Stimulated activated CD4-positive, alpha-beta T cell treated with anti-CD3 and anti-CD28 coated beads, Interleukin-4, amount 100 ng/mL, for 48 hours (primary cell): ENCODE measurements at places on chromosomes 12 and 14.

DNA sequence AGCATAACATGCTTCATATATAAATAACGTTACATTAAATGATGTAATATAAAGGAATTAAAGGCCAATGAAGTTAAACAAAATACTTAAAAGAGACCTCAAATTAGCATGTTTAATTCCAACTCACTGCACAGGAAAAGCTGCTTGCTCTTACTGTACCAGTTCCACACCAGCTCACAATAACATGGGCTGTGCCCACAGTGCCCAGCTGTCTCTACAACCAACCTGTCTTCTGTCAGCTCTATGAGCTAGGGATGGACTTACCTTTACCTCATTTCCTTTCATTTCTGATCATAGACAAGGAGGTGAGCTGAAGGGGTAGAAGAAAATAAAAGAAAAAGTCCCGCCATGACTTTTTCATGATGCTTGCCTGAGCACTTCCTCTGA is 64.8 kb downstream of the NKX2-1 start:
- DNase-seq, result no peak

DNA sequence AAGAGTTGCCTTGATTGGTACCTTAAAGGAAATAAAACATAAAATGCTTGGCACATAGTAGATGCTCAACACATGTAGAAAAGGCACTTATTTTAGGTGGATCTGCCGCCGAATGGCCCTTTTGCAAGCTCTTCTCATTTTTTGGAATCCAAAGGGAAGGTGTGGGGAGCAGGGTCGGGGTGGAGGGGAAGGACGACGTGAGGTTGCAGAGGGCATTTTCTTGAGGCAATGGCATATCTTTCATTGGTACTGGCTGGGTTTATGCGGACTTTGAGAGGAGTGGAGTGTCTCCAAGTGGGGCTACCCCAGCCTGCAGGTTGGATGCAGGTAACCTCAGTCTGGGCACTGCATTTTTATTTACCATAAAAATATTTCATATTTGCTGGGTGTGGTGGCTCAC is 8.1 kb downstream of the RTL1 start:
- no peak for DNase-seq

- no peak for DNase-seq
These were observed 53.3 kb downstream of the BCAT1 start for GRCh38 chr12:24895612-24896011.

DNA sequence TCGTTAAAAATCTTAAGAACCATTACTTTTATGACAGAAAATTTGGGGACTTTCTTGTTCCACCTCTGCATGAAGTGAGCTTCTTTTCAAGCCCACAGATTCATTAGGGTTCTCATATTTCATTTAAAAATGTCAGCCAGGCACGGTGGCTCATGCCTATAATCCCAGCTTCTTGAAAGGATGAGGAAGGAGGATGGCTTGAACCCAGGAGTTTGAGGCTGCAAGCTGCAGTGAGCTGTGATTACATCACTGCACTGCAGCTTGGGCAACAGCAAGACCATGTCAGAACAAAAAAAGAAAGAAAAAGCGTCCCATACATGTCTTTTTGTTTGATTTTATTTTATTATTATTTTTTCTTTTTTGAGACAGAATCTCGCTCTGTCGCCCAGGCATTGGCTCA is 43.4 kb upstream of the ATF1 start:
- DNase-seq, result no peak

GRCh38 chr14:65478596-65478995 is 66.1 kb downstream of the FUT8 start:
- no peak for DNase-seq

GRCh38 chr12:15209782-15210181 is 11.4 kb downstream of the RERG start:
- no peak for DNase-seq

GRCh38 chr14:79516009-79516408 is 695.3 kb downstream of the DIO2 start:
- DNase-seq, result no peak

GRCh38 chr14:105041841-105042765 is 21.2 kb upstream of the CDCA4 start:
- DNase-seq, result no peak

DNA sequence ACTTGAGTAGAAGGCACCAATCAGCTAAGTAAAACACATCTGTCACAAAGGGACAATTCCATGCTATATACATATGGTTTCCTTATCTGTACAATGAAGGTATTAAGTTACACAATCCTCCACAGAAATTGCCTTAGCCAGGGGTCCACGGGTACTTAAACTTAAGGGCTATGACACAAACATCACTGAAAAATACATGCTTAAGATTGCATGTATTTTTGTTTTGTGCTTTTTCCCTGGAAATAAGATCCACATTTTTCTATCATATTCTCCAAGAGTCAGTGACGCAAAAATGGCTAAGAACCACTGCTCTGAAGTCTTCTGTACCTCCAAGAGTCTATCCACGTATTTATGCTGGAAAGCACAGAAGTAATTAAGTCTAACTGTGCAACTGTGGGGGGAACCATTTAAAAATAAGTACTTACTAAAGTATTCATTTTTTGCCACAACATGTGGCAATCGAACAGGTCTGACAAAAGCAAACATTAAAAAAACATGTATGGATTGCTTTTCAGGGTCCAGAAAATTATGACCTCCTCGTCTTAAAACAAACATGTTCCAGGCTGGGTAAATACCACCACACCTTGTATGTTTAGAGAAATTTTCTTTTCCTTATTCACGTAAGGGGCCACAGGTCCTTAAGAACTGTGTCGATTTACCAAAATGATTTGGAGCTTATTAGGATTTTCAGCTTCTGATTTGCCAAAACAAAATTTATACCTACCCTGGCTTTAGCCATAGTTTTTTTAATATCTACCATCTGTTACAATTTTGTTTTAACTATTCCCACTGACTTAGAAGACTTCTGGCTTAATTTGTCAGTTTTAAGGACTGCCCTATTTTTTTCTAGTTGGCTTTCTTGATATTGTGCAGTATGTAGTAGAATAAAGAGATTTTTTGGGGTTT is 2.8 kb downstream of the SLC38A2 start:
- DNase-seq, result no peak

DNA sequence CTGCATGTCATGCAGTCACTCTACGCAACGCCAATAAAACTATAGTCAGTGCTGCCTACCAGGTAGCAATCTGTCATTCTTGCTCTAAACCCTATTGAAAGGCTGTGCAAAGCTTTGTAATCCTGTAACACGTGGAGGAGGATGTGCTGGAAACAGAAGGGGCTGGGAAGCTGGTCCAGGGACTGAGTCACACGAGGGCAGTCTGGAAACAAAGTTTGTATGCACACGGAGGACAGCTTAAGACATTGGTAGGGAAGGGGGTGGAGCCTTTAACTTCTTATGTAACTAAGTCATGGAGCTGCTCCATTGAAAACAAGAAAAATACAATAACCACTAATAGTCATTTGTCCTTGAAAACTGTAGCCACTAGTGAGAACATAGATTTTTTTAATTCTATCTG is 128.0 kb downstream of the BCAT1 start:
- no peak for DNase-seq

DNA sequence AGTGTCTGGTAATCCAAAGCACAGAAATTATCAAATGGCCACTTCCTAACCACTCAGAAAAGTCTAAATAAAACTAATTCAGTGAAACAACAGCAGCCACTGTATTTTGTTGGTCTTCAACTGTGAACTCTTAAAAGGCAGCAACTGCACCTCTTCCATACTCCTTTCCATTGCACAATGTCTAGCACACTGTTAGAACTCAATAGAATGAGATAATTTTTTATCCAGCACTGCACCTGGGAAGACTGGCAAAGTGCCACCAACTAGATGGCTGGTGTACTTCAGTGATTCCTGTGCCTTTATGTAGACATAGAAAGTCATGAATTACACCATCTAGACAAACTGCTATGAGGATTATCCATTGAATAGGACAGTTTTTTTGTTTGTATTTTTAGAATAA is 26.2 kb downstream of the LGR5 start:
- DNase-seq, result no peak

DNA sequence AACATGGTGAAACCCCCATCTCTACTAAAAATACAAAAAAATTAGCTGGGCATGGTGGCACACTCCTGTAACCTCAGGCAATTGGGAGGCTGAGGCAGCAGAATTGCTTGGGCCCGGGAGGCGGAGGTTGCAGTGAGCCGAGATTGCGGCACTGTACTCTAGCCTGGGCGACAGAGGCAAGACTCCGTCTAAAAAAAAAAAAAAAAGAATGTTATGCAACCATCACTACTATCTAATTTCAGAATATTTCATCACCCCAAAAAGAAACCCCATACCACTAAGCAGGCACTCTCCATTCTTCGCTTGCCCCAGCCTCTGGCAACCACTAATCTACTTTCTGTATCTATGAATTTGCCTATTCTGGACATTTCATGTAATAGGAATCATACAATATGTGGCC is 68.8 kb upstream of the AMN start:
- no peak for DNase-seq

DNA sequence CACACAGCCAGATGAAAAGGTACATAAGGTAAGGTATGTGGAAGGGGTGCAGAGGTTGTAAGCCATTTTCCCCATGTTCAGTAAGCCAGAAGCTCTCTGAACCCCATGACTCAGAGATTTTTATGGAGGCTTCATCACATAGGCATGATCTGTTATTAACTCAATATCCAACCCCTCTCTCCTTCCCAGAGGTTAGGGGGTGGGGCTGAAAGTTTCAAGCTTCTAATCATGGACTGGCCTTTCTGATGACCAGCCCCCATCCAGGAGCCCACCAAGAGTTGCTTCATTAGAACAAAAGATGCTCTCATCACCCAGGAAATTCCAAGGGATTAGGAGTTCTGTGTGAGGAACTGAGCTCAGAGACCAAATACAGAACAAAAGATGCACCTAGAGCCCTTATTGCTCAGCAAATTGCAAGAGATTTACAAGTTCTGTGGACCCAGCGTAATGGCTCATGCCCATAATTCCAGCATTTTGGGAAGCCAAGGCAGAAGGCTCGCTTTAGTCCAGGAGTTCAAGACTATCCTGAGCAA is 103.2 kb upstream of the DAAM1 start:
- DNase-seq, result no peak

DNA sequence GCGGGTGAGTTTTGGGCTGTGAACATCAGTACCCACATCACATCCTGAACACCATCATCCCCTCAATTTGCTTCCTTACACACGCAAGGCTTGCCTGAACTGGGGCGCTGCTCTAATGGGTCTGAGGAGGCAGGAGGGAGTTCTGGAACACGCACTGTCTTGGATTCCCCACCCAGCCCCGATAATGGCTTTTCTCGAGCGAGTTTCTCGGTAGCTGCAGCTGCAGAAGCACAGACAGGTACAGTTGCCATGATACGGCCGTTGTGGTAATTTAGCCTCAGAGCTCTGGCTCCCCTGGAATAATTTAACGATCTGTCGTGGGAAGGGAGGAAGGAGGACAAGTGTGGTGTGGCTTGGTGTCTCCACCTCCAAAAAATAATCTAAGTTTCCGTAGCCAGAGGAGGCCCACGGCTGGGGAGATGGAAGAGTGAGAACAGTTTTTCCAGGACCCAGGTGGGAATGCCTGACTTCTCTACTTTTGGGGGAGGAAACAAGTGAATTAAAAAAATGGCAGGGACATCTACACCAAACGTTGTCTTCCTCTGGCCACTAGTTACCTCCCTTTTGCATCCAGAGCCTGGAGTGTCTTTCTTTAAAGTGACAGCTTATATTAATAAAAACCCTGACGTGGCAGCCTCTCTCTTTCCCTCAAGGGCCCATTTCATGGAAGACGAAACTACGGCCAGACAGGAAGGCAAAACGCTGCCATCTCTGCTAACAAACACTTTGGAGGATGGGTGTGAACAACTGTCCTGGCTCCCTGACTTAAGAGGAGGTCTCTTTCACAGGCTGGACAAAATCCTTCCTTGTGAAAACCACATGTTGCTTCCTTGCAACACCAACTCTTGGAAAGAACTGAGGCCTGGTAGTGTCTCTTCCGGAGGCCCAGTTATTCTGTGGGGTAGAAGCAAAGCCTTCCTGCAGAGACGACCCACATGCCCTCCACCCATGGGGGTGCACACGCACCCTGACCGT is 84.8 kb downstream of the RBM19 start:
- no peak for DNase-seq

DNA sequence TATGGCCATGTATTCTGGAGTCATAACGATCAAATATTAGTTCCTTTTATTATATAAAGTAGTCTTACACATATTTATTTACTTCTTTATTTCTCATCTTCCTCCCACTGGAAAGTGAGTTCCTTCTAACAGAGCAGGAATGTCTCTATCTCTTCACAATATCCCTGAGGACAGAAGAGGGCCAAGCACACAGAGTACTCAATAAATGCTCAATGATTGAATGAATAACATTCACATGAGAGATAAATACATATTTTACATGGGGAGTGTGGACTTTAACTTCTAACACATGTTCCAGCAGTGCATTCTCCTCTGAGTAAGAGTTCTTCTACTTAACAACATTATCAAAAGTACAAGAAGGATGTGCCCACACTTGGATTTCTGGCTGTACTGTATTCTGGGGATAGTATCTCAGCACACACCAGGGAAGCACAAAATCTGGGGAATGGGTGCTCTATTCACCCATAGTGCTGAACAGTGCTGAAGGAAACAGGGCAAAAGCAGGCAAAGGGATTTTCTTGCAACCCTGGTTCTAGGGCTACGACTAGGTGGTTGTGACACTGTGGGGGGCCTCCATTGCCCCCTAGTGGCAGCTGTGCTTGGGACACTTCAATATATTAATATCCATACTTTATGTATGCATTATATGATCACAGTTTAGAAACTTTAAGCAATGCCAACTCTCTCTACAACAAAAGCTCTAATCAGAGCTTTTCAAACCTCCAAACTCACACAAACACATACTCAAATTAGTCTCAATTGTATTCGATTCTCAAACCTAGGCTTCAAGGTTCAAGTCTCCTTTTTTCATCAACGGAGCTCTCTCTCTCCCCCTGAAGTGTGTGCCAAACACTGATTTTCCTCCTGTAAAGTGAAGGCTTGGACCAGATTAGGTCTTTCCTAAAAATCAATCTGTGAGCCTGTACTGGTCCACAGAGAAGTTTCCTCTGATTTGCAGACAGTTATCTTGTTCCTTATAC is 115.5 kb downstream of the SLC2A13 start:
- DNase-seq, result peak; percentile 30

DNA sequence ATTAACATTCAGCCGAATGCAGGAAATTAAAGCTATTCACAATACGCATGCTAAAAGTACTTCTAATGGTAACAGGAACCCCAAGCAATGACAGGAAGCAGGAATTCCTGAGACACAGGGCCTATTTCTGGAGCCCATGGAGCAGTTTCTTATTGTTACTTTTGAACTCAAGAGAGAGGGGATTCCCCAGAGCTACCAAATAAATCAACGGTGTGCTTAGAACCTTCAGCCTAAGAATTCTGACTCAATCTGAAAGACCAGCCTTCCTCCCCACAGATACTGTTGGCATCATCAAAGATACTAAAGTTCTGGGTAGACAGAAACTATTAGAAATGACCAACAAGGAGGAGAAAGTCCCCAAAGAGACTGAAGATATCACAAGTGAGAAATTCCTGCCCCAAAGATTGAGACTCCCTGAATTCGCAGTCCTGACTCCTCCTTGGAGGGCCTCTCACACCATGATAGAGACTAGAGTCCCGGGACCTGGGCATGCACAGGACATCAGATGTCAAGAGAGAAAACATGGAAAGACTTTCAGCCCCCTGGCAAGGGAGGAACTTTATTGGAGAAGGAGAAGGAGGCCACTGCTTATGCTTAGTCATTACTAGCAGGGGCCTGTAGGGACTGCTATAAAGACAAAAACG is 32.7 kb downstream of the RTRAF start:
- DNase-seq, result no peak

- no peak for DNase-seq
These were observed 68.1 kb downstream of the TTC9 start for GRCh38 chr14:70709726-70710382.

GRCh38 chr12:77354766-77355362 is 289.5 kb upstream of the E2F7 start:
- no peak for DNase-seq
